ENCODE measurements at places on chromosomes 11 and 22. TPM values are rescaled to one million over a fixed set of nuclear protein-coding genes. Genes with fewer than 3 reads are reported as not detected.

GRCh38 chr11:19419021-19419750 lies 178.4 kb upstream of the E2F8 start:
- DNase-seq: no peak

DNA sequence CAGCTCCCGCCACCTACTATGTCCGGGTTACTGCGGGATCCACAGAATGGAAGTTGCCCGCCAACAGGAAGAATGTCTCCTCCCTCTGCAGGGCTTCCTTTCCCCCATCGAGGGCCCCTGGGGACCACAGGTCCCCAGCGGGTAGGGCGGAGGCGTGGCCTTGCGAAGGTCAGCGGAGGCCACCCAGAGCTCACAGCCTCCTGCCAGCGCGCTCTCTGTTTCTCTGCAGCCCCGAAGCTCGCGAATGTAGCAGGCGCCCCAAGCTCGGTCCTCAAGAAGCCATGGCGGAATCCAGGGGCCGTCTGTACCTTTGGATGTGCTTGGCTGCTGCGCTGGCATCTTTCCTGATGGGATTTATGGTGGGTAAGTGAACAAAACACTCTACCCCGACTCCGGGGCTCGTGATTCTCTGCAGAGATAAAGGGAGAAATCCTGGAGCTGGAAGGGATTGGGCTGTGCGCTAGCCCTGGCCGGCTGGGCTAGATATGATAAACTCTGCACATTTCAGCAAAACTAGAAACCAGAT lies at the start of gene NAALAD2:
NAALAD2 (plus strand) TSS at position 186 of the 526 bp plus-strand sequence; CDS start at position 282, 96 bp downstream.
- peak; percentile 72 for DNase-seq

- DNase-seq: no peak
These were observed 34.2 kb upstream of the RRM1 start for GRCh38 chr11:4060182-4060923.

GRCh38 chr11:83711106-83711527 lies 424.9 kb upstream of the CCDC90B start:
- no peak for DNase-seq

- no peak for DNase-seq
These were observed 147.6 kb downstream of the ME3 start for GRCh38 chr11:86524620-86525352.

DNA sequence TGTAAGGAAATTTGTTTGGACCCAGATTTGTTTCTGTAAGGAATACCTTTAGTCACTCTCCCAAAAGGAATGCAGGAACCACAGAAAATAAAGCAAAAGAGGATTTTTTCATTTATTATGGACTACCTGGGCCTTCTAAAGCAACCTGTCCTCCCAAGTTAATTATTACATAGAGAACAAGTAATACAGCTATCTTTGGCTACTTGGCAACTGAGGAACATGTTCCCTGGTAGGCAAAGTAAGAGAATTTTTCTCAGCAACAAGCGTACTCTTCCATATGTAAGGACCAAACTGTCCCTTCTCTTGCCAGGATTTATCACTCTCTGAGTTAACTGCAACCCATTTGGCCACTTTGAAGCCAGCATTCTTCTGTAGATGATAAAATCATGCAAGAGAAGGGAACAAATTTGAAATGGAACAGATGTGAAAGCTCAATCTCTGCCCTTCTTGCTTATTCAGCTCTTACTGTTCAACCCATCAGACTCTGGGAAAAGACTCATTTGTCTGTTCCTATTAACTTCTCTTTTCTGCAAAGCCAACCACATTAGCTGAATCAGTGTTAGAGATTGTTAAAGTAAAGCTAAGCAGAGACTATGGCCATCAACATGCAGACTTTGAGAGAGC lies 190.2 kb downstream of the SWAP70 start:
- no peak for DNase-seq

DNA sequence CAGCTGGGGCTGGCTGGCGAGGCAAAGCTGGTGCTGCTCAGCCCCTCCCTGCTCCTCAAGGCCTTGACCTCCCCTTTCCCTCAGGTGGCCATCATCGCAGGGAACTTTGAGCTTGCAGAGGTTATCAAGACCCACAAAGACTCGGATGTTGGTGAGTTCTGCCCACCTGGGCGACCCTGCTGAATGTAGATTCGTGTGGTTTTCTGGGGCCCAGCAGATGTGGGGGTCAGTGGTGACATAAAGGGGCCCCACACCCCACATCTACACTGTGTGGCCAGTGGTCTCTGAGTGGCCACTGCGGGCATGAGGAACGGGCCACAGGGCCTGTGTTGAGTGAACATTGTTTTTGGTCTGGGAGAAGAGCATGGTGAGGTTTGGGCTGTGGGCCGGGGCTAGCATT lies 11.9 kb downstream of the SHANK3 start:
- peak; percentile 26 for DNase-seq

The CERK gene
- total RNA-seq: 27.3 TPM

The C11orf86 gene
- not detected for total RNA-seq

DNA sequence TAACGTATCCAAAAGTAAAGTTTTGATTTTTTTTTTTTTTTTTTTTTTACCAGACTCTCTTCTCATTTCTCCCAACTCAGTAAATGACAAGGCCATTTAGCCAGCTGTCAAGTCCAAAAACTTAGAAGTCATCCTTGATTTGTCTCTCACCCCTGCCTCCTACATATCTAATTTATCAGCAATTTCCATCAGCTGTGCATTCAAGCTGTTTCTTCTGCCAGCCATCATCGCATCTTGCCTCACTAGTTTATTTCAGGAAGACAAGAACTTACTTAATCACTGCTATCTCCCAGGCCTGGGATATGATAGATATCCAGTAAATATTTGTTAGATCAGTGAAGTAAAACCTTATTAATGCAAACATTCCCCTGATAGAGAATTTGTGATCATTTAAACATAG lies 47.6 kb downstream of the SCGB1A1 start:
- DNase-seq: no peak
